ENCODE measurements at places on chromosomes 16 and 17.
A peak's percentile ranks its signal among the peaks of the same experiment; 100 is the strongest.

- no peak for DNase-seq
These were observed 41.1 kb upstream of the CDH13 start for GRCh38 chr16:82585675-82586074.

DNA sequence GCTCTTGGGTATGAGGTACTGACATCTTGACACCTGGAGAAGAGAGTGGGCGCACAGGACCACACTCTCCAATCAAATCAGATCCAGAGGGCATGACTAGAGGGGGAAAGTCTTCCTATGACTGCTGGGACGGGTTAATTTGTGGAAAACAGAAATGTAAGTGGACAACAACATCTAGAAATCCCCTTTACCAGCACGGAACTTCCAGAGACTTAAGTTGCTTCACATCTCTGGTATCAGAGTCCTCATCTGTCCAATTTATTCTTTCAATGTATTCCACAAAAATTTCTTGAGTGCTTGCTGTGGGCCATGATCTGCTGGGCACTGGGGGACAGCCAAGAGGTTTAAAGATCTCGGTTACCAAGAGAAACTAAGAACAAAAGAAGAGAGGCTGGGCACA, 159.2 kb downstream of the COPRS start:
- no peak for DNase-seq

GRCh38 chr16:86519649-86520316, 9.5 kb downstream of the FOXF1 start:
- DNase-seq, result peak; percentile 60

DNA sequence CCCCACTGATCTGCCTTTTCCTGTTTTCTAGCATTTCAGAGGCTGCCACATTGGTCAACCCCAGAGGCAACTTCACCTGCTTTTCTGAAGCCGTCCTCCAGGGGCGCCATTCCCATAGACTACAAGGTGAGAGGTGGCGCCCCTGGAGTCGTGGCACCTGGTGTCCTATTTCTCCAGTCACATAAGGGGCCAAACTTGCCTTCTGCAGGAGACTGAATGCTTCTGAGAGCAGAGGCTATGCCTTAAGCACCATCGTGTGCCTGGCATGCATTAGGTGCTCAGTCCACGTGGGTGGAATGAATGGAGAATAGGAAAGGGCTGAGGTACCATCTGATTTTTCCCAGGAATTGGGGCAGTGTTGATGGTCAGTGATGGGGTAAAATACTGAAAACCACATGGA, 164.8 kb downstream of the HAPSTR1 start:
- peak; percentile 16 for DNase-seq

GRCh38 chr17:78151514-78152008, 5.4 kb downstream of the C17orf99 start:
- no peak for DNase-seq

GRCh38 chr17:64661976-64662773, at the start of gene SMURF2:
TSS of gene SMURF2 (minus strand) at chr17:64662307. CDS start at chr17:64661880, 427 bp downstream.
- DNase-seq, result peak; percentile 83

GRCh38 chr16:84718-85406, 6.8 kb downstream of the MPG start:
- DNase-seq, result peak; percentile 80

DNA sequence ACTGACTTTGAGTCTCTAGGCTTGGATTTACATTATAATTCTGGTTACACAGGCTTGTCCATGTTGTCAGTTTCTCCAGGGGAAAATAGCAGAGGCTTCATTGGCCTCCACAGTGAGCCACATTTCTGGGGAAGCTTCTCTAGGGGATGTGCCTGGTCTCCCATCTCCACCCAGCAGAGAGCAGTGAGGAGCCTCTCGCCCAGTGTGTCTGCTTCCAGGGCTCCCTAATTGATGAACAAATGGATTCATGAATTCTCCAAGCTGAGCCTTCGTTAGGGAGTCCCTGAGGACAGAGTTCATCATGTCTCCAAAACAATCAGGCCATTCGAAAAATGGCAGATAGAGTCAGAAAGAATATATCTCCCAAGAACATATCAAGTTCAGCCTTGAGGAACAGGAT, 162.4 kb upstream of the TOX3 start:
- DNase-seq, result no peak

GRCh38 chr16:13083681-13084080, 182.3 kb downstream of the SHISA9 start:
- no peak for DNase-seq

GRCh38 chr17:33038740-33039139, 47.1 kb downstream of the SPACA3 start:
- DNase-seq, result peak; percentile 59

Measured in adrenal gland (tissue), 19 donors.